ENCODE measurements at places on chromosomes 2 and 18.

- no peak for DNase-seq
Measured at GRCh38 chr2:231688719-231689118, 19.6 kb upstream of the PTMA start.

DNA sequence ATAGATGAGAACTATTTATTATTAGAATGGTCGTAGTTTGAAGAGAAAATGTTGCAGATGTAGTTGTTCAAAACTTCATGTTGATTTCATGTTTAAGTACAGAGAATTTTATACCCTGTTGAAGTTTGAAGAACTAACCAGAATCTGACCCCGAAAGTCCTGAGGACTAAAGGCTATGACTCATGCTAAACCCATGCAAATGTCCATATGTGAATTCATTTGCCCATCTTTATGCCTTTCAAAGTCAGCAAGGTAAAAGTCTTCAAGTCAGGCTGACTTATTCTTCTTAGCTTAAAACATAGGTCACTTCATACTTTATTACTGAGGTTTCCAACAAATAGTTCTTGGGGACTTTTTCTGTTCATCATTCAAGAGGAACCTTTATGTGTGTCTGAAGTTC is 185.5 kb downstream of the CCDC85A start:
- no peak for DNase-seq

DNA sequence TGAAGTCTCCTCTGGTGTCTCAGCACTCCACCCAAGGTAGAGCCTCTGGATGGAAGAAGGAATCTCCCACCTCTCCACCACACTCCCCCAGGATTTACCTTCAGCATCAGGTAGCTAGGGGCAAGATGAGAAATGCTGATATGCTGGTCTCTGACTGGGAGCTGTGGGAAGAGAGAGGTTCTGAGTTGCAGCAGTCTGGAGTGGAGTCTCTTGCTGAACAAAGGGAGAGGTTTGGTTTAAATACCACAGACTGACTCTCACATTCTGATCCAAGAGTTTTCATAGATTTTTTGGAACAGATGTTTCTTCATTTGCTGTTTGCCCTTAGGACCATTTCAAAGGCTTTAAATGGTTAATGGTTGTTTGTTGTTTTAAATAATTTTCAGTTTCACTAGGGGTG is 1.1 kb upstream of the CFLAR start:
- DNase-seq = no peak

DNA sequence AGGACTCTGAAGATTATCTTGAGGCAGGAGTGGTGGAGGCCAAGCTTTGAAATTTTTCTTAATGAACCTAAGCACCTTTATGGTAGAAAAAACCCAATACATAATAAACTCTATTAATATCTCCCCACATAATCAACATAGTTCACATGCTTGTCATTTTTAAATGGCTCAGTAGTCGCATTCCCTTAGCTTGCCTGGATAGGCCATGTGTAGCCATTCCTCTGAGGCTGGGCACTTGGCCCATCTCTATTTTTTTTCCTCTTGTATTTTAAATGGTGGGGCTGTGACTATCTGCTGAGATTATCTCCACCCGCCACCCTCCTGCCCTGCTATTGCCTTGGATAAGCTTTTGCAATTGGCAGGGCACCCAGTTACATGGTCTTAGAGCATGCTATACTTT is 143.1 kb downstream of the FHOD3 start:
- no peak for DNase-seq

- no peak for DNase-seq
Measured at GRCh38 chr2:241037498-241037897, 39.1 kb downstream of the SNED1 start.

- no peak for DNase-seq
Measured at GRCh38 chr18:63439334-63439733, 17.1 kb upstream of the VPS4B start.

DNA sequence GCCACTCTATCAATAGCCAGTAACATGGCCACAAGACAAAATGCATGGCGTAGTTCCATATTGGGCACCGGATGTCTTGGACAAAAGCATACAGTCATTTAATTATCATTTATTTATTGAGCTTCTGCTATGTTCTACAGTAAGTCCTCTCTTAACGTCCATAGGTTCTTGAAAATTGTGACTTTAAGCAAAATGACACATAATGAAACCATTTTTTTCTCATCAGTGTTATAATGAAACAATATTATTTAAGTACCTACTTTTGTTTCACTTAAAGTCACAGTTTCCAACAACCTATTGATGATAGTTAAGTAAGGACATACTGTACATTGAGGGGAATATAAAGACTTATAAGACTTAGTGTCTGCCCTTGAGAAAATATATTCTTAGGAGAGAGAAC is 84.9 kb downstream of the XRCC5 start:
- no peak for DNase-seq

- DNase-seq = peak; percentile 48
Measured at GRCh38 chr18:13800505-13801259, 23.3 kb upstream of the MC5R start.

DNA sequence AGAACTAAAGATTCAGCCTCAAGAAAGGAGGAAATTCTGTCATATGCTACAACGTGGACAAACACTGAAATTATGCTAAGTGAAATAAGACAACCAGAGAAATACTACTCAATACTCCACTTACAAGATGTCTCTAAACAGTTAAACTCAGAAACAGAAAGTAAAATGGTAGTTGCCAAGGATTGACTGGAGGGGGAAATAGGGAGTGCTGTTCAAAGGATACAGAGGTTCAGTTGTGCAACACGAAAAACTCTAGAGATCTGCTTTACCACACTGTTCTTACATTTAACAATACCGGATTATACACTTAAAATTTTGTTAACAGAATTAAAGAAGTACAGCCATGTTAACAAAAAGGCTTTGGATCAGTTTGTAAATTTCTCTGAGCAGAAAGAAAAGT is 39.8 kb upstream of the C2orf15 start:
- DNase-seq = no peak

GRCh38 chr2:71643674-71644357 is 190.5 kb downstream of the DYSF start:
- no peak for DNase-seq

DNA sequence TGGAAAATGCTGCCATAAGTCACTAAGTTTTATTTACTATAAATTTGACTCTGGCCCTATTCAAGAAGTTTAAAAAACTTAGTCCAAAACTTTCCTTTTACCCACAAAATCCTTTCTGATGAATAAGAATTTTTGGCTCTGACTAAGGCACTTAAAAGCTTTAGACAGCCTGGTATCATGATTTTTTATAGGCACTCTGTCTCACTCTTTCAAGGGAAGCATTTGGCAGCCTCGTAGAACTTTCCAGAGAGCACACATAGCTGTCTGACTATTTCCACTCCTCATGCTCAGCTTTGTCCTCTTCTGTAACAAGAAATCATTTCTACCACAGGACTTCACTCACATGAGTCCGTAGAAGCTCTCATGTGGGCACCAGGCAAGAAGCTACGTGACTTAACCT is 32.3 kb upstream of the XDH start:
- DNase-seq = no peak

GRCh38 chr2:232568161-232568560 is 17.7 kb downstream of the EIF4E2 start:
- DNase-seq = no peak

- no peak for DNase-seq
Measured at GRCh38 chr2:40420478-40420877, 31.4 kb downstream of the SLC8A1 start.

Measured in DMS79 (cell line).